ENCODE measurements at places on chromosomes 3 and 15.

- DNase-seq: no peak
Observed at GRCh38 chr3:42688016-42688415, 2.7 kb downstream of the KLHL40 start.

- no peak for DNase-seq
Observed at GRCh38 chr3:12294885-12295580, 6.2 kb downstream of the PPARG start.

DNA sequence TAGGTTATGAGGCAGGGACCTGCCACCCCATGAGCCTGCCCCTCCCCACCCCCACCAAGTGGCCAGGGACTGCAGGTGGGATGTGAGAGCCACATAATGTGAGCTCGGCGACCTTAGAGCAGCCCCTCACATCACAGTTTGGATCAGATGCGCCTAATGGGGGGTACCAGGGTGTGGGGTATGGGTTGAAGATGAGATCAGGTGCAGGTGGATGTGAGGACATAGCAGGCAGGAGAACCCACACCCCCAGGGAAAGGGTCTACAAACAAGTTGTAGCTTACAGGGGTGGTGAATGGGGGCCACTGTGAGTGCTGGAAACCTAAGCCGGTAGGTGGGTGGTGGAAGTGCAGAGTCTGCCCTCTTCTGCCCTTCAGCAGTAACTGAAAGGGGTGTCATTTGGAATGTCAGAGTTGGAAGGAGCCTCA is 94.0 kb downstream of the CORO2B start:
- DNase-seq: no peak

DNA sequence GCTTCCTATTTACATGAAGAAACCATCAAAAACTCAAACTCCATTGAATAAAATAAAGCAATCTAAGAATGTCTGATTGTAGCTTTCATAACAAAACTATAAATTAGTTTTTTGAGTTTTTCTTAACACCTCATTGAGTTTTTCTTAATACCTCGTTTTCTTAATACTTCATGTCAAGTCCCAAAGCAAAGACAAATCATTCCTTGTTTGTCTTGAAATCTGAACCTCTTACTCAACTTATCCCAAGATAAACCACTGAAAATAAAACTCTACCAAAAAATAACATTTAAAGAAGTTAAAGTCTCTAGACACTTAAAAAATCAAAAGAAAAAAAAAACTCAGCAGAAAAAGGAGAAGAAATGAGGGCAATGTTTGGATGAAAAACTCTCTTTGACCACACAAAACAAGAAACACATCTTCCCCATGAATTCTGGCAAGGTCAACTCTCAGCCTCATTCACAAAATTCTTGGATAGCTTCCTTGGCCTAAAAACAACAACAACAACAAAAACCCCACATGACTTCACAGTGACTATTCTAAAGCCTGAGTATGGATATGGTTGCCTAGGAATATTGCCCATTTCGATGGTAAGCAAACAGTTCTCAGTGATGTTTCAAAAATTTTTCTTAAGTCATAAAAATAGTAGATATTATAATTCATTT is 38.2 kb downstream of the TMCC1 start:
- DNase-seq: no peak

- peak; percentile 7 for DNase-seq
Observed at GRCh38 chr3:190384309-190384756, 3.6 kb upstream of the CLDN16 start.
